Neural crest cell (in vitro differentiated cells): ENCODE measurements at places on chromosomes 16 and 17. TPM values are rescaled to one million over a fixed set of nuclear protein-coding genes. Genes with fewer than 3 reads are reported as not detected.

GRCh38 chr17:16328997-16329396 lies 24.3 kb downstream of the CENPV start:
- H3K4me1 ChIP-seq, result peaks cover 12% of the 10 kb centered on the region
- H3K27ac ChIP-seq, result no peak overlapping the region
- H3K4me3 ChIP-seq, result no peak overlapping the region
- no peaks in the 10 kb centered on the region for H3K27me3 ChIP-seq
- no peak for DNase-seq

DNA sequence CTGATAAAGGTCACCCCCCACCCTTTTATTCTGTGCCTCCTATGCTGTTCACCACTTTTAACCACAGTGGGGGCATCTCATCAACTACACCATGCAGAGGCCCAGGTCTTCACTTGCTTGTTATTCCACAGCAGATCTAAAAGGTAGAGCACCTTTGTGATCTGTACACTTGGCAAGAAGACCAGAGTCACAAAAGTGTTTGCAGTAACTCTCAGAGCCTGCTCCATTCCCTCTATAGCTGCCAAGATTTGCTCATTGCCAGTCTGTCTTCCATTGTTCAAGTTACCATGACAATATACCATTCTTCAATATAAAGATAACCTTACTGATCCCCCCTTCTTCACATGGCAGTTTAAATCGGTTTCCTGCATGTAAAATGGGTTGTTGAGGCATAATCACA lies 180.0 kb downstream of the TOX3 start:
- no peak overlapping the region for H3K4me3 ChIP-seq
- DNase-seq, result no peak
- no peak overlapping the region for H3K27ac ChIP-seq
- peaks cover 4% of the 10 kb centered on the region for H3K4me1 ChIP-seq
- no peaks in the 10 kb centered on the region for H3K36me3 ChIP-seq

DNA sequence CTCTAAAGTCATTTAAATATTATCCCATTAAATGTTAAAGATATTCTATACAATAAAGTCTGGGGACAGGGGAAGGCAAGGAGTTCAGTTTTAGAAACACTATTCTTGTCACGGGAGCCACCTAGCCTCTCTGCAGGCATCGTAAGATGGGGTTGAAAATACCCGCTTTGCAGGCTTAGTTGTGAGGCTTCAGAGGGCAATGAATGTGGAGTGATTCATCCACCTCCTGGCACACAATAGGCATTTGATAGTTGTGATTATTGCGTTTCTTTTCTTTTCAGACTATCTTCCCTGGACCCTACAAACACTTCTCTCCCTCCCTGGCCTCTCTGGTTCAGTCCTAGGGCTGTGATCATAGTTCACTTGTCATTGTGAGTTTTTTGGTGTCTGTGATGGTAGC lies 19.6 kb downstream of the GLP2R start:
- peaks cover 10% of the 10 kb centered on the region for H3K27me3 ChIP-seq
- DNase-seq, result no peak
- no peak overlapping the region for H3K4me3 ChIP-seq
- H3K36me3 ChIP-seq, result no peaks in the 10 kb centered on the region

DNA sequence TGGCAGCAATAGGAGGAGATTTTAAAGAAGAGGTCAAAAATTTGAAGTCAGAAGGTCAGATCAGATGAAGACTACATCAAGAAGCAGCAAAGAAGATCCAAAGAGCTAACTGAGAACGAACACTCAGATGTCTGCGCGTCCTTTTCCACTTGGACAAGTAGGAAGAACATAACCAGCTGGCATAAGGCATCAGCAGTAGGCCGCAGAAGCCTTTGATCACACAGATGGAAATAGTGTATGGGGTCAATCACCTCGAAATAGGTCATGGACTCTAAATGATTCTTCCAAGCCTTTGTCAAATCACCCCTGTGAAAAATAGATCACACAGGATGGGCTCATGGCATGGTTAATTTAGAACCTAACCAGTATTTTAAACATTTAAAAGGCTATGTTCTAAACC lies 56.4 kb upstream of the TOM1L1 start:
- no peak for DNase-seq
- no peak overlapping the region for H3K27ac ChIP-seq
- H3K27me3 ChIP-seq, result no peaks in the 10 kb centered on the region
- H3K4me1 ChIP-seq, result no peaks in the 10 kb centered on the region
- no peaks in the 10 kb centered on the region for H3K36me3 ChIP-seq
- no peak overlapping the region for H3K4me3 ChIP-seq

DNA sequence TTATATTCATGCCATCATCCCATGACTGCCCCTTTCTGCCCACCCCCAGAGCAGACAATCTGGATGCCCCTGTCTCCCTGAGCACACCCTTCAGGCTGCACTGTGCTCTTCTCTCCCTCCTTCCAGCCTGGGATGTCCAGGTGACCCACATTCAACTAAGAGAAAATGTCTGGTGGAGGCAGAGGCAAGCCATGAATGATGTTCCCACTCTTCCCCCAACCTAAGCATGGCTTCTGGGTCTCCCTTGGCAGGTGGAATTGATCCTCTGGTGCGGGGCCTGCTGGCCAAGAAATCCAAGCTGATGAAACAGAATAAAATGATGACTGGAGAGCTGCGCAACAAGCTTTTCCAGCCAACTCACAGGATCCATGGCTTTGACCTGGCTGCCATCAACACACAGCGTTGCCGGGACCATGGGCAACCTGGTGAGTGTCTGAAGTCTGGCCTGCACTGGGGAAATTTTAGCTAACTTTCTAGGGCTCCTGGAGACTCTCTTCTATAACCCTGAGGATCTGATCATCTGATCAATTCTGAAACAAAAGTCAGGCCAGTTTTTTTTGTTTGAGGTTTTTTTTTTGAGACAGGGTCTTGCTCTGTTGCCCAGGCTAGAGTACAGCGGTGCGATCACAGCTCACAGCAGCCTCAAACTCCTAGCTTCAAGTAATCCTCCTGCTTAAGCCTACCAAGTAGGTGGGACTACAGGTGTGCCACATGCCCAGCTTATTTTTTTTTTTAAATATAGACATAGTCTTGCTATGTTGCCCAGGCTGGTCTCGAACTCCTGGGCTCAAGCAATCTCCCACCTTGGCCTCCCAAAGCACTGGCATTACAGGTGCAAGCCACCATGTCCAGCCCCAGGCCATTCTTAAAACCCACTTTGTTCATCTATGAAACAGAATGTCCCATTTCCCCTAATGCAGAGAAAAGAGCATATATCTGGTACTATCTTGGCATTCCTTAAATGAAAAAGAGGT lies 14.5 kb downstream of the MPO start:
- H3K4me3 ChIP-seq, result no peak overlapping the region
- peaks cover 52% of the 10 kb centered on the region for H3K27me3 ChIP-seq
- no peak overlapping the region for H3K27ac ChIP-seq
- no peaks in the 10 kb centered on the region for H3K36me3 ChIP-seq
- no peaks in the 10 kb centered on the region for H3K4me1 ChIP-seq

- H3K36me3 ChIP-seq, result peaks cover 3% of the 10 kb centered on the region
- H3K27me3 ChIP-seq, result no peaks in the 10 kb centered on the region
- DNase-seq, result no peak
- H3K4me3 ChIP-seq, result no peak overlapping the region
- peaks cover 20% of the 10 kb centered on the region for H3K4me1 ChIP-seq
Measured at GRCh38 chr16:83935858-83936255, 17.2 kb upstream of the OSGIN1 start.

DNA sequence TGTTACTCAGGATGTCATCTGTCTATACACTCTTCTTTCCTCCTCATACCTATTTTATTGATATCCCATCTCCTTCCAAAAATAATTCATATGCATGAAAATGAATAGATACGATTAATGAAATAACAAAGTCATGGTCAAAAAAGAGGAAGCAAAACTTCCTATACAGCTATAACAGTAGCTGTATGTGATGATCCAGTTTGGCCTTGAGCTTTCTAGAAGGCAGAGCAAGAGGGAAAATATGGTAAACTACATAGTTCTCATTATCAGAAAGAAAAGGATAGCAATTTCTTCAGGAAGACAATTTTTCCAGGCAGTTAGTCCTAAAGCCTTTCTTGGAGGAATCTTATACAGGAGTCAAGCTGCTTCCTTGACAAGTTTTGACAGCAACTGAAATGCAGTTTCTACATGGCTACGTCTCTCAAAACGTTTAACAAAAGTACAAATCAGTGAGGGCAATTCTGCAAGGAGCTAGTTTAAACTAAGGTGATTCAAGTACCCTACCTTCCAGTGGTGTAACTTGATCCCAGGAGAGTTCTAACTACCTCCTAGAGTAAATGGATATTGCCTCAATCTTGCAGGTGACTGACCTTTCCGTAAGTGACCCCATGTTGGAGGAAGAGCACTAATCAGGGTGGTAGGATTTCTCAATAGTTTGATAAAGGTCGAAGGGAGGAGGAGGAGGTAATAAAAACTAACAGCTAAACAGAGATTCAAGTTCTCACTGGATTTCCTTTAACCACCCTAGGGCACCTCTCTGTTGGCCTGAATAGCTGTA lies 1.0 kb downstream of the SPAG5 start:
- peaks cover 25% of the 10 kb centered on the region for H3K4me1 ChIP-seq
- no peak for DNase-seq
- H3K27ac ChIP-seq, result peak overlapping the region; percentile 98
- H3K27me3 ChIP-seq, result no peaks in the 10 kb centered on the region
- peak overlapping the region; percentile 94 for H3K4me3 ChIP-seq

DNA sequence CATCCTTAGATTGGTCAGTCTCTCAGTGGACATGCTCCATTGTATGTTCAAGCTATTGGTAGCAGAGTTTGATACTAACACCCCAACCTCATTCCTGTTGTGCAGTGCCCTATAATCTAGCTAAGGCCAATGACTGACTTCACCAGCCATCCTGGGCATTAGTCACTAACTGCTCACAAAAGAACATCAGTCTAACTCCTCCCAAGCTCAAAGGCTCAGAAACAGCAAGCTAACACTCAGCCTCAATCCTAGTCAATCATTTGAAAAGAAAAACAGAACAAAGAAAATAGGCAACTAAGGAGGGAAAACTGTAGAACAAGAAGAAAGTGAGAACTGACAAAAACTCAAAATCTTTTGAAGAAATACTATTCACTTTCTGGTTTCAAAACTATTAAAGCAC lies 199.1 kb upstream of the C17orf78 start:
- H3K4me3 ChIP-seq, result no peak overlapping the region
- no peak for DNase-seq
- H3K27ac ChIP-seq, result peak overlapping the region; percentile 32
- no peaks in the 10 kb centered on the region for H3K27me3 ChIP-seq
- H3K4me1 ChIP-seq, result peaks cover 21% of the 10 kb centered on the region
- peaks cover 8% of the 10 kb centered on the region for H3K36me3 ChIP-seq

GRCh38 chr17:15232517-15232915 lies 32.6 kb downstream of the PMP22 start:
- H3K36me3 ChIP-seq, result peaks cover 13% of the 10 kb centered on the region
- peaks cover 23% of the 10 kb centered on the region for H3K4me1 ChIP-seq
- H3K27me3 ChIP-seq, result no peaks in the 10 kb centered on the region
- no peak for DNase-seq
- H3K27ac ChIP-seq, result no peak overlapping the region

- no peaks in the 10 kb centered on the region for H3K27me3 ChIP-seq
- H3K4me1 ChIP-seq, result peaks cover 16% of the 10 kb centered on the region
- peak; percentile 26 for DNase-seq
- H3K36me3 ChIP-seq, result no peaks in the 10 kb centered on the region
- peak overlapping the region; percentile 63 for H3K27ac ChIP-seq
- H3K4me3 ChIP-seq, result peak overlapping the region; percentile 48
Measured at GRCh38 chr17:32627239-32627996, 140.6 kb downstream of the CDK5R1 start.

DNA sequence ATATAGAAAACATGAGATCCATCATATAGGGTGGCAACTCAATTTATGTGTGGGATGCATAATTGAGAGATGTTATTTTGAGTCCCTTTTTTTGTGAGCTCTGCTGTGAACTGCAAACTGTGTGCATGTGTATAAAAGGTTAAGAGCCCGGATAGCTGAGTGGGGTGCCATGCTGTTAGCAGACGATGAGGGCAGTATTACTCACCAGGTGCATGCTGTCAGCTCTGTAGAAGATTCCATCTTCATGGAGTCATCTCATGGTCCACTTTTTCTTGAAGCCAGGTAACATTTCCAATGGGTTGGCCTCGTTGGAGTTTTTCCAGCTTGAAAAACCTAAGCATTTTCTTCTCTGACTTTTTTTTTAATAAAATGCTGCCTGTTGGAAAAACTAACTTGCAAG lies 43.0 kb upstream of the RHBDL3 start:
- H3K4me3 ChIP-seq, result no peak overlapping the region
- H3K36me3 ChIP-seq, result no peaks in the 10 kb centered on the region
- H3K4me1 ChIP-seq, result no peaks in the 10 kb centered on the region

- H3K4me3 ChIP-seq, result no peak overlapping the region
- no peak overlapping the region for H3K27ac ChIP-seq
- no peak for DNase-seq
Measured at GRCh38 chr17:10785295-10785694, 18.6 kb downstream of the TMEM238L start.

DNA sequence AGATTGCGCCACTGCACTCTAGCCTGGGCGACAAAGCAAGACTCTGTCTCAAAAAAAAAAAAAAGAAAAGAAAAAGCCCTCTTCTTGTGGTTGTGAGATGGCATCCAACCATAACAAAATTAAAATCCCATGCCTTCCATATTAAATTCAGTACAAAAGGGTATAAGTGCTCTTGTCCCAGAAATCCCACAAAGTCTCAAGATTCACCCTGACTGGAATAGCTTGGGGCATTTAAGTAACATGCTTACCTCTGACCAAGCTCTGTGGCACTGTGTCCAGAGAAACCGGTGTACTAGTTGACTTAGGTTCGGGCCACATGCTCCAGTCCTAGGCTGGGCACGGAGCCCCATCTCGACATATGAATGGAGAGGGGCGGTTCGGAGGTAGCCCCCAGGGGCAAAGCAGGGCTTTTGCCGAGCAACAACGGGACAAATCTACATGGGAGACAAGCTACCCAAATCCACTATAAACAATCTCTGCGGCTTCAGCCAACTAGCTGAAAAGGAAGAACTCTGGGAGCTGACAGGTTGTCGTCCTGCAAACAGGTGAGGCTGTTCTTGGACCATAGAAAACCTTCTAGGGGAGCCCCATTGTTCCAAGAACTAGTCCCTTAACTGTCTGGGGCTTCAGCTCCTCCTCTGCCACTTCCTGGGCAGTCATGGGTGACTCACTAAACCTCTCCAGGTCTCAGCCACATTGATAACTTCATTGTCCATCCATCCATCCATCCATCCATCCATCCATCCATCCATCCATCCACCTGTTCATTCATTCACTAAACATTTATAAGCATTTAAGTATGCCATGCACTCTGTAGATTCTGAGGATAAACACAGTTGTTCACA lies 10.3 kb upstream of the IL4R start:
- H3K36me3 ChIP-seq, result peaks cover 3% of the 10 kb centered on the region
- no peak for DNase-seq
- H3K4me1 ChIP-seq, result peaks cover 5% of the 10 kb centered on the region
- peaks cover 10% of the 10 kb centered on the region for H3K27me3 ChIP-seq
- no peak overlapping the region for H3K4me3 ChIP-seq

Gene PYY
- not detected in 2 replicates for total RNA-seq

Gene IL21R
- total RNA-seq, result 0.55 and 0.79 TPM in 2 replicates

Gene CCL14
- total RNA-seq, result not detected in 2 replicates

Gene GRAP
- total RNA-seq, result 2.1 and 2.8 TPM in 2 replicates

Gene SMIM36
- total RNA-seq, result not detected in 2 replicates
